ENCODE measurements at places on chromosomes 3 and 15.
A peak's percentile ranks its signal among the peaks of the same experiment; 100 is the strongest.

DNA sequence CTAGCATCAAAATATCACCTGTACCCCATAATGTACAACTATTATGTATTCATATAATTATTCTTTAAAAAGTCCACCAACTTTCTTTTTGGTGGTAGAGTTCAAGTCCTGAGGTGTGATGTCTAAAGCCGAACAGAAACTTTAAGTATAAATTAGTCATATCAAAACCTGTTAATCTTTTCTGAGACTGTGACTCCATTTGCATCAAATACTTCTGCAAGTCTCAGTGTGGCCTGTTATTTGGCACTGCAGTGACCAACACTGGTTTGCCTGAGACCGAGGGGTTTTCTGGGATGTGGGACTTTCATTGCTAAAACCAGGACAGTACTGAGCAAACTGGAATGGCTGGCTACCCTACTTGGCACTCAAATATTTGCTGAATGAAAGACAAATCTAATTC lies 7.3 kb downstream of the NGLY1 start:
- DNase-seq: no peak

DNA sequence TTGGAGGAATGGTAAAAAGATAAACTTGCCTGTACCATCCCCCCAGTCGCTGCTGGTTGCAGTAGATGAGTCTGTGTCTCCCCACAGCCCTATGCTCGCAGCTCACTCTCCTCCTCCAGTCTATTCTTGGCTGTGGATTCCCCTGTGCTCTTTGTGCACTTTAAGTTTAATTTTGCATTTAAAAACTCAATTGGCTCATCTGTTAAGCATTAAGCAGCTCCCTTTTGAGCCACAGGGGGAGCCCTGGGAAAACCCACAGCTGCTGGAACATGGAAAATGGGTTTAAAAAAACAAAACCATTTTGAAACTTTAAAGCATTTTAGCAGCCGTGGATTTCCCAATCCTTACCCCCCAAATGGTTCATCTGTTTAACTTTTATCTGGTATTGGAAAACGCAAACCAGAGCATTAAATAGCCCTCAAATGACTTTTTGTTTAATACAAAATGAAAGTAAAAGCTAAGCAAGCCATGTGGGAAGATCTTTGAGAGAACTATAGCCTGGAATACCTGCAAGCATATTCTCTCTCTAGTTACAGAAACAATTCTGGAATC lies 536.9 kb downstream of the ZIC1 start:
- DNase-seq: peak; percentile 20

- no peak for DNase-seq
Measured at GRCh38 chr3:174821477-174821876, 37.7 kb upstream of the NAALADL2 start.

GRCh38 chr3:10968401-10968800 lies 24.1 kb upstream of the SLC6A1 start:
- DNase-seq: peak; percentile 25

DNA sequence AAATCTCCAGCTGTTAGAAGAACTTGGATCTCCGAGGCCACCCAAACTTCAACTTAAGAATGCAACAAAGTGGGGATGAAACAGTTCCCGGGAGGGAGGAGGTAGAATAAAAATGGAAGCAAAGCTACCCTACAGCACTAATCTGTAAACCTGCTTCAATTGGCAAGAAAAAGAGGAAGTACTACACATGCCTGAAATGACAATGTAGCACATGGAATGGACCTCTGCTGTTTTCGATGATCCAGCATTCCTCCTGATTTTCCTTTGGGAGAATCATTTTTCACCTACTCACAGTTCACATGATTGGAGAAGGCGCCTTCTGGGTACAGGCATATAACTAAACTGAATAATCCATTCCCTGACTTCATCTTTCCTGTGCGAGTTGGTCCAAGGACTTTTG lies 1081.5 kb downstream of the FHIT start:
- no peak for DNase-seq

GRCh38 chr15:48671103-48672022 lies 25.9 kb upstream of the FBN1 start:
- DNase-seq: no peak

- no peak for DNase-seq
Measured at GRCh38 chr15:63595065-63595464, 2.1 kb upstream of the FBXL22 start.

GRCh38 chr3:94256888-94257813 lies 194.3 kb downstream of the NSUN3 start:
- DNase-seq: no peak

GRCh38 chr3:34863485-34863884 lies 775.8 kb upstream of the ARPP21 start:
- no peak for DNase-seq

GRCh38 chr15:78437107-78437761 lies 782 bp upstream of the IREB2 start:
- DNase-seq: no peak

GRCh38 chr15:48645558-48646330 lies at the start of gene FBN1:
TSS of gene FBN1 (minus strand) at chr15:48645709. CDS start at chr15:48644769, 940 bp downstream.
- peak; percentile 83 for DNase-seq

DNA sequence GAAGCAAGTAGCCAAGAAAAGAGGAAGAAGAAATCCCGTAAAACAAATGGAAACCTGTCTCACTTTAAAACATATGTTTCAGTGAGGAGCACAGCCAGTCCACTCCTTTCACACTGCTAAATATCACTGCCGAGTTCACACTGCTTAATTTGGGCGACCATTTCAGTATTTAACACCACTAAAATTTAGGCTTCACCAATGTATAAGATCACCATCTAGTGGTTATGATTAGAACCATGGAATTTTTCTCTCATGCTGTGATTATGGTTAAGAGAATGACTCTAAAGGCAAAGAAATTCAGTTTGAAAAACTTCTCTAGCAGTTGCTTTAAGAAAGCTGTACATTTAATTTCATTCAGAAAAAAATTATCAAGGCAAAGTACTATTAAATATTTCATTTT lies 16.6 kb downstream of the SLC4A7 start:
- no peak for DNase-seq

- DNase-seq: no peak
Measured at GRCh38 chr3:38157117-38157516, 8.2 kb upstream of the OXSR1 start.

GRCh38 chr3:25214034-25214433 lies 214.0 kb upstream of the RARB start:
- DNase-seq: no peak

GRCh38 chr3:39443530-39443929 lies 23.9 kb upstream of the MOBP start:
- DNase-seq: no peak

- DNase-seq: no peak
Measured at GRCh38 chr3:194610689-194611088, 22.5 kb downstream of the TMEM44 start.
